Stomach (tissue), 19 donors: ENCODE measurements at places on chromosomes 2 and 18. TPM values are rescaled to one million over a fixed set of nuclear protein-coding genes. Genes with fewer than 3 reads are reported as not detected.

The MFSD6 gene
- 63.5 TPM for total RNA-seq

The SERPINB4 gene
- total RNA-seq = not detected

The RAB17 gene
- 8.8 TPM for total RNA-seq

The PRKRA gene
- 145 TPM for total RNA-seq

The LIMS3 gene
- not detected for total RNA-seq

The SUCLG1 gene
- total RNA-seq = 38.1 TPM

The GALNT13 gene
- 6.2 TPM for total RNA-seq

The LYPD6 gene
- not detected for total RNA-seq

The ARHGEF33 gene
- total RNA-seq = under 0.01 TPM

The C2orf66 gene
- not detected for total RNA-seq

The NGEF gene
- total RNA-seq = 27.5 TPM

The NTSR2 gene
- not detected for total RNA-seq

The IL36B gene
- total RNA-seq = not detected

The TANC1 gene
- total RNA-seq = 59.7 TPM

The EFHD1 gene
- total RNA-seq = 11.9 TPM

The ABHD1 gene
- not detected for total RNA-seq

The DSC3 gene
- not detected for total RNA-seq

The SERPINB13 gene
- not detected for total RNA-seq

The KIF1A gene
- total RNA-seq = 0.29 TPM

The GKN1 gene
- total RNA-seq = 116 TPM

The FOXD4L1 gene
- total RNA-seq = not detected

The FN1 gene
- 257 TPM for total RNA-seq

The RAPH1 gene
- 116 TPM for total RNA-seq

The MAP3K19 gene
- not detected for total RNA-seq

The PLB1 gene
- total RNA-seq = 1.3 TPM

The GNAL gene
- 0.72 TPM for total RNA-seq

The LYPD6B gene
- total RNA-seq = 55.3 TPM

The SPATA3 gene
- total RNA-seq = not detected

The UNC80 gene
- total RNA-seq = 5.1 TPM

The ITGB6 gene
- 2.3 TPM for total RNA-seq

The OXER1 gene
- not detected for total RNA-seq

The MAB21L4 gene
- total RNA-seq = 4.9 TPM

The SERPINB11 gene
- total RNA-seq = not detected

The ANTXR1 gene
- total RNA-seq = 11.0 TPM
